Myometrial cell (primary cell): ENCODE measurements at places on chromosomes 6 and 20. TPM values are rescaled to one million over a fixed set of nuclear protein-coding genes. Genes with fewer than 3 reads are reported as not detected.

Gene ANKEF1
- 0.53 and 0.86 TPM in 2 replicates for total RNA-seq

Gene CEP57L1
- total RNA-seq, result 24.5 and 32.8 TPM in 2 replicates

Gene PRSS16
- total RNA-seq, result 2.3 and 2.8 TPM in 2 replicates

Gene LMBRD1
- 15.9 and 21.3 TPM in 2 replicates for total RNA-seq

Gene MLIP
- not detected in 2 replicates for total RNA-seq

Gene FABP7
- not detected in 2 replicates for total RNA-seq

Gene MICAL1
- total RNA-seq, result 43.8 and 44.5 TPM in 2 replicates

Gene KCNB1
- total RNA-seq, result 0.29 TPM in 1 of 2 replicates, not detected in the other

Gene LIME1
- total RNA-seq, result 0.58 and 1.4 TPM in 2 replicates

Gene BTNL2
- not detected in 2 replicates for total RNA-seq

Gene ZKSCAN3
- total RNA-seq, result 2.9 and 3.9 TPM in 2 replicates

Gene PXDC1
- total RNA-seq, result 37.2 and 39.5 TPM in 2 replicates

Gene KHDC1L
- not detected in 2 replicates for total RNA-seq

Gene SLC32A1
- not detected in 2 replicates for total RNA-seq

Gene SRXN1
- total RNA-seq, result 42.1 and 44.8 TPM in 2 replicates

Gene CCM2L
- total RNA-seq, result not detected in 2 replicates

Gene TSPO2
- total RNA-seq, result not detected in 2 replicates

Gene PLEKHG1
- 1.7 and 7.1 TPM in 2 replicates for total RNA-seq

Gene WFDC10B
- not detected in 2 replicates for total RNA-seq

Gene NKAIN4
- not detected in 2 replicates for total RNA-seq

Gene GNAS-AS1
- total RNA-seq, result 0.53 TPM in 1 of 2 replicates, not detected in the other

Gene SIRPD
- not detected in 2 replicates for total RNA-seq

Gene PTK7
- 115 and 131 TPM in 2 replicates for total RNA-seq

Gene OR2B6
- total RNA-seq, result not detected in 2 replicates

Gene TULP1
- total RNA-seq, result not detected in 2 replicates

Gene WFDC9
- total RNA-seq, result not detected in 2 replicates

Gene PRR18
- total RNA-seq, result not detected in 2 replicates

Gene SLA2
- not detected in 2 replicates for total RNA-seq

Gene RAMACL
- not detected in 2 replicates for total RNA-seq

Gene TRIM38
- total RNA-seq, result 7.5 and 8.2 TPM in 2 replicates

Gene SH3BGRL2
- total RNA-seq, result 8.3 and 8.6 TPM in 2 replicates

Gene GINS1
- total RNA-seq, result 4.6 and 7.3 TPM in 2 replicates

Gene BMP2
- 0.53 and 1.2 TPM in 2 replicates for total RNA-seq
